ENCODE measurements at places on chromosomes 12 and 14. TPM values are rescaled to one million over a fixed set of nuclear protein-coding genes. Genes with fewer than 3 reads are reported as not detected.

MMP17 gene
- 16.1 TPM for total RNA-seq

IKZF4 gene
- 13.9 TPM for total RNA-seq

GRCh38 chr14:101171650-101172049 is 268.1 kb upstream of the RTL1 start:
- no peaks in the 10 kb centered on the region for H3K36me3 ChIP-seq
- H3K27ac ChIP-seq: no peak overlapping the region
- no peaks in the 10 kb centered on the region for H3K27me3 ChIP-seq
- no peak for DNase-seq
- H3K4me3 ChIP-seq: no peak overlapping the region
- no peaks in the 10 kb centered on the region for H3K4me1 ChIP-seq

- H3K36me3 ChIP-seq: no peaks in the 10 kb centered on the region
- H3K27me3 ChIP-seq: no peaks in the 10 kb centered on the region
- no peak overlapping the region for H3K27ac ChIP-seq
- H3K4me1 ChIP-seq: no peaks in the 10 kb centered on the region
- H3K4me3 ChIP-seq: no peak overlapping the region
- DNase-seq: no peak
Measured at GRCh38 chr14:99225436-99226203, 46.4 kb downstream of the BCL11B start.

DNA sequence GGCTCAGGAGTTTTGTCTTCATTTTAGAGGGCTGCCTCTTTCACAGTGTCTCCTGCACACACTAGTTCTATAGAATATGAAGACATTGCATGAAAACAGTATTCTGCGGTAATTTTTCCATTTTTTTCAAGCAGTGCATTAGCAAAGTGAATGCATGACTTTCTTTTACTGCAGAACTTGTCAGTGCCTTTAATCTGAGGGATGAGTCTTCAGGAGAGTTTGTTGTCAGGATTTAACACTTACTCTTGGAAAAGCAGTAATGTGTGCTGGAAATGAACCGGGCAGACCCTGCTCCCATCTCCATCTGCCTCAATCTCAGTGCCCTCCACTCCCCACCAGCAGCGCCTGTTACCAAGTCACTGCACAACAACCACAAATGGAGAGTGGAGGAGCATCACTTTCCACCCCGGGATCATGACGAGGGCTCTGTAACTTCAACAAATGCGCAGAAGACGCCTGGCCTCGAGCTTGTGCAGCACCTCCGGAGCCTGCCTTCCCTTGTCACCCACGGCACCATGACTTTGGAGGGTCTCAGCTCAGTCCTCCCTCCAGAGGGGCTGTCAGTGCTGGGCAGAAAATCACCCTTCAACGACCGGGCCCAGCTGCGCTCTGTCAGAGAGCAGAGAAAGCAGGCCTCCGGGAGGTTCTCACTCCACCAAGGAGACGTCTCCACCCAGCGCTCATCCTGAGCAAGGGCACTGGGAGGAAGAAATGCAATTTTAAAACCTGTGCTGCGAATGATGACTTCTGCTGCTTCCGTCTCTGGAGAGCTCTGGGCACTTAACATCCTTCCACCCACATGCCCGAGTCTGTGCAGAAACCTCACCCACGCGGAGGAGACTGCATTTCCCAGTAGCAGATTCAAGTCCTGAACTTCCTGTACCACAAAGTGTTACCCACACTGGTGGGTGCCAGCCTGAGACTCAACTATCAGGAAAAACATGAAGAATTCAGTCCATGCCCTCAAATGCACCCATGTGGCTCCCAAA is 255.7 kb downstream of the ADGRD1 start:
- H3K27me3 ChIP-seq: no peaks in the 10 kb centered on the region
- no peak overlapping the region for H3K4me3 ChIP-seq
- no peaks in the 10 kb centered on the region for H3K36me3 ChIP-seq
- no peak overlapping the region for H3K27ac ChIP-seq

DNA sequence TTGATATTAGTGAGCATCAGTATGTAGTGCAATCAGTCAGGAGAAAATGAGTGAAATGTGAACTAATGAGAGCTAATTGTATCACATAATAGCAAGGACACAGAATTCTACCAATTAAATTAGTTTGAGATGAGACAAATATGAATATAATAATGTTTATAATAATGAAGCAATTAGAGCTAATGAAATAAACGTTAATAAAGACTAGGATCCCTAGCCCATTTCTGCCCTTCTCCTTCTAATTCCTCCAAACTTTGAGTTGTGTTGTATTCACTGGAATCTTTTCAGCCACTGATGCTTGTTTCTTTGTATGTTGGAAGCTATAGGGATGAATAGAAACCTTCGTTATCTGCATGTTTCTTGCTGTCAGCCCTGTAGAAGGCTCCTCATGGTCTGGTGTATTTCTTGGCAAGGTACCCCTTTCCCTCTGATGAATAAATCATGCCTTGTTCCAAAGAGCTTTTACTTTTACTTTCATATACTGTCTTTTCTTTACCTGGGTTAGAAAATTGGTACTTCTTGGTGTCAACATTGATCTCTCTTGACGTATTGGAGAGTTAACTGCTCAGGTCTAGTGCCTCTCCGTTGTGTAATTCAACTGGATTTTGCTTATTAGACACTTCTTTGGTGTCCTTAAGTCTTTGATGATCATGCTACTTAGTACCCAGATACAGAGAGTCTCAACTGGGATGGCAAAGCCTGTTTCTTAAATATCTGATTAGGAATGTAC is 154.8 kb downstream of the PTCSC3 start:
- H3K4me3 ChIP-seq: no peak overlapping the region
- H3K27me3 ChIP-seq: no peaks in the 10 kb centered on the region
- no peak overlapping the region for H3K27ac ChIP-seq
- H3K36me3 ChIP-seq: no peaks in the 10 kb centered on the region

DNA sequence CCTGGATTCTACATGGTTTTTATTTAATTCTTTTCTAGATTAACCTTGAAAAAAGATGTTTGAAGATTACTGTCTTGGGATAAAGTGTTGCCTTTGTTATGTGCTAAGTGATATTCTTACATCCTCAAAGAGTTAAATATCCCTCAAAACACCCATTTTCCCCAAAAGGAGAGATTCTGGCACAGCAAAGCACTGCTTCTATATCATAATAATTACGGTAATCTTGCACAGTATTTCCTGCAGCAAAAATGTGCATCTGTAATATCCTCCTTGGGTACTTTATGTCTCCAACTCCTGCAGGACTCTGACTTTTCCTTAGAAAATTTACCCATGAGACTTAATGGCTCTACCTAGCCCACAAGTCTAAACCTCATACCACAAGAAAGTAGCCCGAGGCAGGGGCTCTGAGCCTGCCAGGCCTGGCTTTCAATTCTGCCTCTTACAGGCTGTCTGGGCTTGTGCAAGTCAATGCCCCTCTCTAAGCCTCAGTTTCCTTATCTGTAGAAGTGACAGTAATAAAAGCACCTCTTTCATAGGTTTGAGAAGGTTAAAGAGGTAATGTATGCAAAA is 45.8 kb downstream of the SVOP start:
- no peak overlapping the region for H3K4me3 ChIP-seq
- no peaks in the 10 kb centered on the region for H3K27me3 ChIP-seq
- DNase-seq: no peak
- H3K27ac ChIP-seq: no peak overlapping the region
- H3K4me1 ChIP-seq: no peaks in the 10 kb centered on the region

SLC4A8 gene
- 63.7 TPM for total RNA-seq

GRCh38 chr12:128381541-128381940 is 114.6 kb downstream of the TMEM132C start:
- H3K27ac ChIP-seq: no peak overlapping the region
- H3K4me1 ChIP-seq: no peaks in the 10 kb centered on the region
- no peak for DNase-seq
- H3K27me3 ChIP-seq: no peaks in the 10 kb centered on the region

DNA sequence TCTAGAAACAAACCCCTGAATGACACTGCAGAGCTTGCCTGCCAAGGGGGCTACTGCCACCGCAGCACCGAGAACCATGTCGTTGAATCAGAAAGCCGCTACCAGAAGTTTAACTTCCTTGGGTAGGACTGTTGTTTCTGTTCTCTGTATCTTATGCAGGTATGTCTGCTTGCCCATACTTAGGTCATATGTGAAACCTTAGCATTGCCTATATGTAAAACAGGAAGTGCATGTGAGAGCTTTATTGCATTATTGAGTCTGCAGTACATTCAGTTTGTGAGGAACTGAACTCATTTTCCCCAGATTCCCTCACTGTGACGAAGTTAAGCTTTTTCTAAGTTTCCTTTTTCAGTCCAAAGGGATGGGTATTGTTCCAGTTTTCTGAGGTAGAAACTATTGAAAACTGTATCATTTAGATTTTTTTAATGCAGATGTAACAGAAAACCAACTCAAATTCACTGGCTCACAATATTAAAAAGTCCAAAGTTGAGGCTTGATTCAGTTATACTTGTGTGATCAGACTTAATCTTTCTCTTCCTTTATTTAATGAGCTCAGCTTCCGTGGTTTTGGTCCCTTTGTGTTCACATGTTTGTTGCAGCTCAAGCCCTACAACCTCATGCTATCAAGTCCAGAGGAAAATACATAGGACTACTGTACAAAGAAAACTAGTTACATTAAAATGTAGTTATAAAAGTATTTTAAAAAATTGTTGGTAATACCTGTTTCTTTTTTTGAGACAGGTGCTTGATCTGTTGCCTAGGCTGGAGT is 6.9 kb downstream of the FBXO34 start:
- DNase-seq: no peak
- peak overlapping the region; percentile 33 for H3K27ac ChIP-seq
- H3K27me3 ChIP-seq: no peaks in the 10 kb centered on the region
- no peaks in the 10 kb centered on the region for H3K36me3 ChIP-seq

TAS2R50 gene
- total RNA-seq: 4.8 TPM

DNA sequence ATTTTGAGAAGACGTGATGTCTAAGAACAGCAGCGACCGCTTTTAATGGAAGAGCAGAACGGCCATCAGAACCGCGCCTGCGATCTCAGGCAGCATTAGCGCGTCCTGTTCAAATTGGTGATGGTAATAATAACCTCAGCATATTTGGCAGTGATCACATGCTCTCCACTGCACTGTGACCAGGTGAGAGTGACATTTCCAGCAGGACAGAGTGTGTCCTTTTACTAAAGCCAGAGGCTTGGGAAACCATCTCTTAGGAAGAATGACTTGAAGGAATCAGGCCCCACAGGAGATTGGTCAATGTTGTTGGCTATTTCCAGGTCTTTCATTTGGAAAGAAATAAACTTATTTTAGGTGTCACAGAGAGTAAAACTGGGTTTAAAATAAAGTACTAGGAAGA is 51.4 kb upstream of the FBXO21 start:
- H3K36me3 ChIP-seq: no peaks in the 10 kb centered on the region
- no peak for DNase-seq
- H3K4me1 ChIP-seq: no peaks in the 10 kb centered on the region
- no peak overlapping the region for H3K4me3 ChIP-seq

GRCh38 chr12:97131220-97131981 is 224.3 kb downstream of the NEDD1 start:
- no peak overlapping the region for H3K27ac ChIP-seq
- H3K4me1 ChIP-seq: no peaks in the 10 kb centered on the region

DNA sequence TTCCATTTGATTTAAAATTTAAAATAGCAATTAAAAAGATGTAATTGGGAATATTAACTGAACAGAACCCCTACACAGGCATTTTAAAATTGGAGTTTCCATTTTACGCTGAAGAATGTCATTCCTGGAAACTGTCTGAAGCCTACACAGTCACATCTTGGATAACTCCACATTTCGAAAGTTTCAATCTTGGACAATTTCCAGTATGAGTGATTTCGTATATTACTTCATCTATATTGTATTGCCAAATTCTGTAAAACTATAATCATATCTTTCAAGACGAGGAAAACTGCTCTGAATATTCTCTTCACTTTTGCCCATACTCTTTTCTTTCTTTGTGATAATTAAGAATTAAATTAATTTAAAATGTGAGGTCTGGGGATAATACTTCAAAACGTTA is 194.2 kb upstream of the ABCD2 start:
- no peak overlapping the region for H3K4me3 ChIP-seq
- H3K27me3 ChIP-seq: no peaks in the 10 kb centered on the region
- no peak for DNase-seq
- H3K4me1 ChIP-seq: no peaks in the 10 kb centered on the region
- H3K36me3 ChIP-seq: no peaks in the 10 kb centered on the region
- H3K27ac ChIP-seq: peak overlapping the region; percentile 28

DNA sequence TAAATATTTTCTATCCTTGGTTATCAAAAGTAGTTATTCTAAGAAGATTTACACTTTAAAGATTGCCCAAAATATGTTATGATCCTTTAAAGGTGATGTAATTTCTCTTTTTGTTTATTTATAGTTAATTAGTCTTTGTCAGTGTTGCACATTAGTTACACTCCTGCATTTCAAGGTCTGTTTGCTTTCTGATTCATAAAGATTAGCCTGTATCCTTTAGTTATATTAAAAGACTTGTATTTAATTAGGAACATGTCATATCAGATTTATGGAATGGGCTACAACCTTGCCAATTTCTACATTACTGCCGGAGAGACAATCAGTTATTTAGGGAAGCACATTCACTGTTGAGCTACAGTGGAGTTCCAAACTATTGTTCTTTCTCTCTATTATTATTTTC is 3.5 kb downstream of the EPYC start:
- no peak overlapping the region for H3K27ac ChIP-seq
- no peaks in the 10 kb centered on the region for H3K27me3 ChIP-seq
- H3K4me1 ChIP-seq: no peaks in the 10 kb centered on the region
- no peak for DNase-seq
- no peaks in the 10 kb centered on the region for H3K36me3 ChIP-seq

DNA sequence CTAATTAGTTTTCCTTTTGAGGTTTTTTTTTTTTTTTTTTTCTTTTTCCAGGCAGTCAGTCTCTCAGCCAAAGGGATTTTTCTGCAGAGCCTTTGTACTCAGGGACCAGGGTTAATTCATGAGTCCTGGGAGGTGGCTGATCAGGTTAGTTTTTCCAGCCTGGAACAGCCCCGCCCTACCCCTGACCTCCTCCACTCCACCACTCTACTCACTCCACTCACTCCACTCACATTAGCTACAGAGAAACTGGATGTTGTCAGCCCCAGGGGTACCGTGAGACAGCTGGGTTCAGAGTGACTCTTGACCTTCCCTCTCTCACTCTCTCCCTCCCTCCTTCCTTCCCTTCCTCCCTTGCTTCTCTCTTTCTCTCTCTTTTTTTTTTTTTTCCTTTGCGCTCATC is 161.0 kb downstream of the CRADD start:
- no peaks in the 10 kb centered on the region for H3K36me3 ChIP-seq
- no peak overlapping the region for H3K4me3 ChIP-seq
- H3K27ac ChIP-seq: peak overlapping the region; percentile 7
- no peaks in the 10 kb centered on the region for H3K27me3 ChIP-seq

DNA sequence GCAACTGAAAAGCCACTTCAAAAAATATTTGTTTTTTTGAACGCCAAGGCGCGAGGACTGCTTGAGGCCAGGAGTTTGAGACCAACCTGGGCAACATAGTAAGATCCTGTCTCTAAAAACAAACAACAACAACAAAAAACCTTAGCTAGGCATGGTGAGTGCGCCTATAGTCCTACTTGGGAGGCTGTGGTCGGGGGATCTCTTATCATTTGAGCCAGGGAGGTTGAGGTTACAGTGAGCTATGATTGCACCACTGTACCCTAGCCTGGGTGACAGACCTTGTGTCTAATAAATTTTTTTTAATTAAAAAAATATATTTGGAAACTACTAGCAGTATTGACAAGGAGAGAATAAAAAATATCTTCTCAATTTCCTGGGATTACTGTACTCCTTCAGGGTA is 113.1 kb downstream of the TRAFD1 start:
- H3K27me3 ChIP-seq: no peaks in the 10 kb centered on the region
- no peak overlapping the region for H3K4me3 ChIP-seq
- H3K27ac ChIP-seq: no peak overlapping the region
- DNase-seq: no peak
- no peaks in the 10 kb centered on the region for H3K36me3 ChIP-seq
- no peaks in the 10 kb centered on the region for H3K4me1 ChIP-seq
